Mesenchymal stem cell (in vitro differentiated cells and primary cell): ENCODE measurements at places on chromosomes 16 and 17.

DNA sequence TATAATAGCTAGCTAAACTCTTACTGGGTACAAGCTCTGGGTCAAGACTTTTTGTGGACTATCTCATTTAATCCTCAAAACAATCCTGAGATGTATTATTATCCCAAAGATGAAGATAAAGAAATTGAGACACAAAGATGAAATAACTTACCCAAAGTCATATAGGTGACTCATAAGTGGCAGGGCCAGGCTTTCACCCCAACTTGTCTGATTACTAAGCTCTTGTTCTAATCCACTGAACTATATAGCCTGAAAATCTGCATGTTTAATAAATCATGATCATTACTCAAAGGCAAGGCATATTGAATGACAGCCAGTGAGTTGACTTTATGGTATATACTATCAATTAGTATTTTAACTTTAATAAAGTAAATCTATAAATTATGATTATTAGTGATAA is 77.4 kb downstream of the SKAP1 start:
- no peak overlapping the region for H3K4me3 ChIP-seq
- DNase-seq: peak; percentile 37
- H3K27ac ChIP-seq: no peak overlapping the region
- H3K27me3 ChIP-seq: peaks cover 5% of the 10 kb centered on the region
- no peaks in the 10 kb centered on the region for H3K4me1 ChIP-seq
- no peaks in the 10 kb centered on the region for H3K36me3 ChIP-seq

DNA sequence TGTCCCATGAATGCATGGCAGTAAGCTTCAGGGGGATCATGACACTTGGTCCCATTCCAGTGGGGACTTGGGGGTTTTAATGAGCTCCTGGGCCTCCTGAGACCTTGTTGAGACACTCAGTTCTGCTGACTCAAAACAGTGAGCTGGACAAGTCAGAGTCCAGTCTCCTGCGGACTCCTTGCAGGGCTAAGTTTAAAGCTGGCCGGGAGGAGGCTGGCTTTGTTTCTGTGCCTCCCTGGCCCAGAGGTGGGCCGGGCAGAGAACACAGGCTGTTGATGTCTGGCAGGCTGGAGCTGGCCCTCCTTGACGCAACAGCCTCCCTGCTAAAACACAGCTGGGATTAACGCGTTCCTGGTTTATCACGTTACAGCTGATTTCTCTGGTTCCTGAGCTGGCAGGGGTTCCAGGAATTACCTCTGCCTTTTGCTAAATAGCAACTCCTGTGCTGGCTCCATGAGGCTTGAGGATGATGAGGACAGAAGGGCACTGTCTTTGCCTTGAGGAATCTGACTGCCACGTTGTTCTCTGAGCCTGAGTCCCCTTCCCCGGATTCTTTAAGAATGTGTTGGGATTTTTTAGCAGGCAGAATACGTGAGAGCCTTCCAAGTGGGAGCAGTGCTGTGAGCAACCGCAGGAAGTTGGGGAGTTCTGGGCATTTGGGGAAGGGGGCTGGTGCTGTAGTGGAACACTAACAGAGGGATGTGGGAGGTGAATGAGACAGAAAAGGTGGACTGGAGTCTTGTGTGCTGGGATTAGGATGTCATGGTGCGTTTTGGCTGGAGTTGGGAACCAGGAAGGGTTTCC is 2.0 kb downstream of the GPT2 start:
- H3K4me3 ChIP-seq: no peak overlapping the region
- peak overlapping the region; percentile 37 for H3K27ac ChIP-seq
- DNase-seq: peak; percentile 57
- peaks cover 22% of the 10 kb centered on the region for H3K4me1 ChIP-seq
- H3K27me3 ChIP-seq: peaks cover 18% of the 10 kb centered on the region

GRCh38 chr16:787978-788398 is at the start of gene RPUSD1:
Gene RPUSD1, minus strand, starts transcription at chr16:788381. Its CDS starts 644 bp downstream, at chr16:787737.
- no peak within 1 kb of the TSS for H3K27ac ChIP-seq
- DNase-seq: peak; percentile 24
- H3K4me1 ChIP-seq: peaks cover 35% of the 10 kb centered on the region
- H3K4me3 ChIP-seq: peak within 1 kb of the TSS; percentile 91

DNA sequence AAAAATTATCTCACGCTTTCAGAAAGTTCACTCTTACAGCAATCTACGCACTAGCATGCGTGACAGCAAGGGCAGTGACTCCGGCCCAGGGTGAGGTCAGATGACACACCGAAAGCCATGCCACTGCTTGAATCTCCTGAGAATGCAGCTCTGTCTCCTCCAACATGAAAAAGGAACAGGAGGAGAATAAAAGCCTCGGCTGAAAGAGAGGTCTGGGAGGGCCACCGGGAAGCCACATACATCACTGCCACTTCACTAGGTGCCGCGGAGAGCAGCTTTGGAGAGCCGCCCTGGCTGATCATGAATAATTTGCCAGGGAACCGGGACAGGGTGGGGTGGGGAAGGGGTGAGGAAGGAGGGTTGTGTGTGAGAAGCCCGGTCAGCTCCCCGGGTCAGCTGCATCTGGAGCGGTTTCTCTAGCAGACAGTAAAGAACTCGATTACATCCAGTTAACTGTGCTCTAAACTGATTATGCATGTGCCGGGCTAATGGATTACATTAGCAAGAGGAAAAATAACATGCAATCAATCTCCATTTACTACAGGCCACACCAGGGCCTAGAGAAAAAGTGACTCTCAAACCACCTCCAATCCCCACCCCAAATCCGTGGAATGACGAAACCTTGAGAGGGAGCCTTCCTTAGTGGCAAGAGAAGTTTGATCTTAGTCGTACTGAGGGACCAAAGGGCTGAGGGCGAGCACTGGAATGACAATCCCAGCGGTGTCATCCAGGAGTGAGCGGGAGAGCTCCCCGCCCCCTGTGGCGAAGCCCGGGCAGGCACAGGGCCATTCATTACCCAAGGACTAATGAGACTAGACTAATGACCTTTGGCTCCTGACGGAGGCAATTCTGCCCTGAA is 100.3 kb downstream of the ZFHX3 start:
- no peak overlapping the region for H3K4me3 ChIP-seq
- no peak for DNase-seq
- no peak overlapping the region for H3K27ac ChIP-seq
- peaks cover 15% of the 10 kb centered on the region for H3K4me1 ChIP-seq
- H3K27me3 ChIP-seq: no peaks in the 10 kb centered on the region

DNA sequence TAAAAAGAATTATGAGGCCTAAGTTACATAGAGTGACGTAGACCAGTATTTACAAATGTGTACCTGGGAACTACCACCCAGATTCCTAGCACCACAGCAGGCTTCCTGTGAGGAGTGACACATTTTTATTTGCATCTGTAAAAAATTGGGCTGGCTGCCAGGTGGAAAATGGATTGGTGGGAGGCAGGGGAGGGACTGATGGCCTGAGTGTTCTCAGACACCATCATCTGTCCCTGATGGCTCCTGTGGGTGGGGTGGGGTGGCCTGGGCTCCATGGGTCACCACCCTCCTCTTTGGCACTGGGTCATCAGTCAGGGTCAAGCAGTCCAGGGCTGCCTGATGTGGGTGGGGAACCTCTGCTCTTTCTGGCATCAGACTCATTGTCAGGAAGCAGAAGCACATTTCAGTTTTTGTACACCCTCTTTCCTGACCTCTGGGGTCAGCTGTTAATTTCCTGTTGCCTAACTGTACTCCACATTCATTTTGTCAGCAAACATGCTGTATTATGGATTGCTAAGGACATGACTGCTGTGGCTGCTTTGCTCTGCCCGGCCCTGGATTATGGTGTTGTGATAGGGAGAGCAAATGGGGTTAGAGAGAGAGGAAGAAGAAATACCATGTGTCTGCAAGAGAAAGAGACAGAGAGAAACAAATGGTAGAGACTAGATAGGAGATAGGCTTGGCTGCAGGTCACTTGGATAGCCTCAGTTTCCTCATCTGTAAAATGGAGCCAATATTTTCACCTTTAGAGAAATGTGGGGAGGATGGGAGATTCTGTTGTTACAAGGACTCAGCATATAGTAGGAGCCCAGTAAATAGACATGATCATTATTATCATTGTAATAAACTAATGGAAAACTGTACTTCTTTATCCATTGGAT is 11.6 kb upstream of the MFAP4 start:
- H3K27me3 ChIP-seq: peaks cover 3% of the 10 kb centered on the region
- DNase-seq: peak; percentile 35
- H3K27ac ChIP-seq: no peak overlapping the region
- H3K36me3 ChIP-seq: no peaks in the 10 kb centered on the region
- H3K4me3 ChIP-seq: no peak overlapping the region
- H3K4me1 ChIP-seq: peaks cover 2% of the 10 kb centered on the region

DNA sequence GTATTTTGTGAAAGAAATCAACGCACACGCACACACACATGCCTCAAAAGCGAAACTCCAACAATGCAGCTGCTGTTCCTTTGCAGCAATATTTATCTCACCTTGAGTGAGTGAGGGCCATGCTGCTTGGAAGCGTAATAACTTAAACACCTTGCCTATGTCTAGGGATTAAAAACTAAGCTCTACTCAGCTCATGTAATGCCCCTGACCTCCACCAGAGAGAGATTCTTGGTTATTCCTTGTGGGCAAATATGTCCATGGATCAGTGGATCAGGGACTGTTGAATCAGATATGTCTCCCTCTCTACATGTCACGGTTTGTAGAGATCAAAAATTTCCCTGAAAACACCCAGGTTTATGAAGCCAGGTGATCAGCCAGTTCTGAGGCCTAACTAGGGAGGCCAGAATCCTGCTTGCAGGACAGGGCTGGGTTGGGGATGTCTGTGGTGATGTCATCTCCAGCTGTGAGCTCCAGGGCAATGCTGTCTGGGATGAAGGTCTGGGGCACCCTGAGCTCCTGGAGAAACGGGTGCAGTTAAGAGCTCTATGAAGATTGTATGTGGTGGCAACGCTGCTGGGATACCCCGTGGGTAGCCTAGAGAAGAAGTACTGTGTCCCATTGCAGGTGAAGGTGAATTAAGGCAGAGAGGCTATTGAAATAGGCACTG is 149.4 kb downstream of the KCNJ12 start:
- H3K27me3 ChIP-seq: no peaks in the 10 kb centered on the region
- no peak overlapping the region for H3K4me3 ChIP-seq
- H3K27ac ChIP-seq: no peak overlapping the region
- no peak for DNase-seq
- no peaks in the 10 kb centered on the region for H3K36me3 ChIP-seq

- no peak overlapping the region for H3K4me3 ChIP-seq
- no peak for DNase-seq
- H3K27ac ChIP-seq: no peak overlapping the region
These were observed 187.0 kb downstream of the ZFHX3 start for GRCh38 chr16:72860726-72861562.

DNA sequence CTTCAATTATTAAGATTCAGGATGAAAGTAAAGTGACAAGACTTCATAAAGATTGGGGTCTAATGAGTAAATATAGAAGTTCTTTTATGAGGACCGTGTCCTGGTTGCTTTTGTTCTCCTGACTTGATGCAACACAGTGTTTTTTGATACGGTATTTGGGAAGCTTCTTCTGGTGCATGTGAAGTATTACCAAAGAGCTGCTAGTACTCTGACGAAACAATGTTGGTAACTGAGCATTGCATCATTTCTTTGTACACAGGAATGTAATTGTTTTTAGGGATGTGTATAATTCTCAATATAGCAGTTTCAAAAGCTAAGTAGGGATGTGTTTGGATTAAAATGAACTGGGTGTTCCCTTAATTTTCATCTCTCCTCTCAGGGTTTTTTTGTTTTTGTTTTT is 15.9 kb downstream of the KPNB1 start:
- H3K27me3 ChIP-seq: no peaks in the 10 kb centered on the region
- H3K27ac ChIP-seq: no peak overlapping the region
- no peak overlapping the region for H3K4me3 ChIP-seq
- H3K4me1 ChIP-seq: no peaks in the 10 kb centered on the region
- peak; percentile 41 for DNase-seq
- peaks cover 93% of the 10 kb centered on the region for H3K36me3 ChIP-seq

- H3K4me3 ChIP-seq: no peak overlapping the region
- DNase-seq: no peak
- peaks cover 54% of the 10 kb centered on the region for H3K27me3 ChIP-seq
- no peak overlapping the region for H3K27ac ChIP-seq
- no peaks in the 10 kb centered on the region for H3K36me3 ChIP-seq
These were observed 590 bp upstream of the CD79B start for GRCh38 chr17:63932721-63933120.

- no peaks in the 10 kb centered on the region for H3K27me3 ChIP-seq
- peak; percentile 84 for DNase-seq
- H3K27ac ChIP-seq: no peak overlapping the region
- H3K36me3 ChIP-seq: peaks cover 12% of the 10 kb centered on the region
These were observed 82.1 kb downstream of the CFDP1 start for GRCh38 chr16:75351183-75351582.

GRCh38 chr16:1171001-1171400 is 18.1 kb downstream of the CACNA1H start:
- H3K36me3 ChIP-seq: no peaks in the 10 kb centered on the region
- DNase-seq: no peak
- H3K27ac ChIP-seq: no peak overlapping the region
- H3K27me3 ChIP-seq: peaks cover 30% of the 10 kb centered on the region

- peak; percentile 97 for DNase-seq
- H3K27ac ChIP-seq: no peak overlapping the region
- no peaks in the 10 kb centered on the region for H3K4me1 ChIP-seq
- no peaks in the 10 kb centered on the region for H3K36me3 ChIP-seq
- no peak overlapping the region for H3K4me3 ChIP-seq
These were observed 287.3 kb upstream of the FOXF1 start for GRCh38 chr16:86222965-86223551.

DNA sequence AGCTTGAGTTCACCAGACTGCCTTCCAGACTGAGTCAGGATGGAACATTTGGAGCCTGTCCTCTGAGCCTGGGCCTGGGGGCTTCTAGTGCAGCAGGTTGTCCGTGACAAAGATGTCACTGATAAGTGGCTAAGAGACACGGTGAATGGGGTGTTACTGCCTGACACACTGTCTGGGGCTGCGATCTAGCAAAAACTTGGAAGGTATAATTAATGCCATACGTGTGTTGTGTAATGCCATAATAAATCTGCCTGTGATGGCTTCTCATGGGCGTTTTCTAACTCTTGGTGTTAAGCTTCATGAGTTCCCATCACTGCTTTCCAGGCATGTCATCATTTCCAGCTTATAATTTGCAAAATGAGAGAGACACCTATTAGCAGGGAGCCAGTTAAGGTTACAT is 215.4 kb downstream of the UTP18 start:
- DNase-seq: no peak
- no peaks in the 10 kb centered on the region for H3K27me3 ChIP-seq
- H3K4me1 ChIP-seq: no peaks in the 10 kb centered on the region
- H3K27ac ChIP-seq: no peak overlapping the region

- H3K27me3 ChIP-seq: no peaks in the 10 kb centered on the region
- no peaks in the 10 kb centered on the region for H3K4me1 ChIP-seq
- no peaks in the 10 kb centered on the region for H3K36me3 ChIP-seq
- no peak overlapping the region for H3K4me3 ChIP-seq
These were observed 1217.8 kb downstream of the CDH8 start for GRCh38 chr16:60818465-60818864.

DNA sequence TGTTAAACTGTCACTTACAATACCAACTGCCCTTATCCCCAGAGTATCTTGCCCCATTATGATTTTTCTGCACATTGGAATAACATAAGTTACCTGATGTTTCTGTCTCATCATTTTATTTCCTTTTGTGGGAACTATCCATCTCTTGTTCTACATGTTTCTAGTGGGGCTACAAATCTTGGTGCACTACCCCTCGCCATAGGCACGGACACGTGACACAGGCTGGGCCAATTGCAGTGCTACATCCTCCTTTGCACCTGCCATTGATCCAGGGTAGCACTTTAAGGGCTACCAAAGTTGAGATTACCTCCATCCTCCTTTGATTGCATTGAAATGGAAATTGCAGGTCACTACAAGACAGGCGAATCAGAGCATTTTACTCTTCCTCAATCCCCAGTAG is 14.2 kb upstream of the SYT17 start:
- no peaks in the 10 kb centered on the region for H3K4me1 ChIP-seq
- H3K4me3 ChIP-seq: no peak overlapping the region
- H3K27ac ChIP-seq: no peak overlapping the region
- peaks cover 6% of the 10 kb centered on the region for H3K27me3 ChIP-seq
- peak; percentile 16 for DNase-seq
- H3K36me3 ChIP-seq: no peaks in the 10 kb centered on the region
